Stimulated activated CD4-positive, alpha-beta T cell treated with anti-CD3 and anti-CD28 coated beads, Interleukin-1b, Interleukin-23, amount 100 ng/mL, for 48 hours (primary cell): ENCODE measurements at places on chromosomes 1 and 21.

DNA sequence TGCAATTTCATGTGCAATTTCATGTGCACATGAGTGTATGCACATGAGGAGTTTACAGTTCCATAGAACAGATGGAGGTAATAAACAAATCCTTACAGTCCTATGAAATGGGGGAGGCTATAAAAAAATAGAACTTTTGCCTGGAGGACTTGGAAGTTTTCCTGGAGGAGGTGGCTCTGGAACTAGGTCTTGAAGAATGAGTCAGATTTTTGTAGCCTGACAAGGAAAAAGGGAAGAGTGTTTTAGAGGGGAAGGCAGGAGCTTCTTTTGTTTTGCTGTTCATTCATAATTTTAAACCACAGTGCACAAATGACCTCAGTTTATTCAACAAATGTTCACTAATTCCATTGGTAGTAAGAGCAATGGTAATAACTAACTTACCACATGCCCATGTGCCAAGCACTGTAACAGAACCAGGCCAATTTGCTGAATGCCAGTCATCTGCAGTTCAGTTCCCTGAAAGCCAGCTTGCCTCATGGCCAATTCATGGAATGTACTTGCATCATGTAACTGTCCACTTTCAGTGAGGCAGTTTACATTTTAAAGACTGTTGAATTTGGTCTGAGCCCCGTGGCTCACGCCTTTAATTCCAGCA, 2.7 kb downstream of the DIO1 start:
- DNase-seq = no peak

- DNase-seq = no peak
Measured at GRCh38 chr1:94036730-94037129, 84.2 kb downstream of the ABCA4 start.

DNA sequence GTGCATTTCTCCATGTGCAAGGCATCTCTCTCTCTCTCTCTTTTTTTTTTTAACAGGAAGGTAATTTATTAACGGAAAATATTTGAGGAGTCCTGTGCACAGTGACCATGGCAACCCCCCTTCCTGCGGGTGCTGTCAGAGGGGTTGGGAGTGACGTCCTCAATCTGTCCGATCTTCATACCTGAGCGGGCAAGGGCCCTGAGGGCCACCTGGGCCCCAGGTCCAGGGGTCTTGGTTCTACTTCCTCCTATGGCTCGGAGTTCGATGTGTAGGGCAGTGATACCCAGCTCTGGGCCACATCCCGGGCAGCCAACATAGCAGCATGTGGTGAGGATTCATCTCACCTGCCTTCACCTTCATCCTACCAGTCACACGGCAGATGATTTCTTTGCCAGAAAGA, 11.0 kb downstream of the MAPKAPK2 start:
- no peak for DNase-seq

GRCh38 chr1:5502311-5503194, 489.7 kb downstream of the NPHP4 start:
- no peak for DNase-seq

DNA sequence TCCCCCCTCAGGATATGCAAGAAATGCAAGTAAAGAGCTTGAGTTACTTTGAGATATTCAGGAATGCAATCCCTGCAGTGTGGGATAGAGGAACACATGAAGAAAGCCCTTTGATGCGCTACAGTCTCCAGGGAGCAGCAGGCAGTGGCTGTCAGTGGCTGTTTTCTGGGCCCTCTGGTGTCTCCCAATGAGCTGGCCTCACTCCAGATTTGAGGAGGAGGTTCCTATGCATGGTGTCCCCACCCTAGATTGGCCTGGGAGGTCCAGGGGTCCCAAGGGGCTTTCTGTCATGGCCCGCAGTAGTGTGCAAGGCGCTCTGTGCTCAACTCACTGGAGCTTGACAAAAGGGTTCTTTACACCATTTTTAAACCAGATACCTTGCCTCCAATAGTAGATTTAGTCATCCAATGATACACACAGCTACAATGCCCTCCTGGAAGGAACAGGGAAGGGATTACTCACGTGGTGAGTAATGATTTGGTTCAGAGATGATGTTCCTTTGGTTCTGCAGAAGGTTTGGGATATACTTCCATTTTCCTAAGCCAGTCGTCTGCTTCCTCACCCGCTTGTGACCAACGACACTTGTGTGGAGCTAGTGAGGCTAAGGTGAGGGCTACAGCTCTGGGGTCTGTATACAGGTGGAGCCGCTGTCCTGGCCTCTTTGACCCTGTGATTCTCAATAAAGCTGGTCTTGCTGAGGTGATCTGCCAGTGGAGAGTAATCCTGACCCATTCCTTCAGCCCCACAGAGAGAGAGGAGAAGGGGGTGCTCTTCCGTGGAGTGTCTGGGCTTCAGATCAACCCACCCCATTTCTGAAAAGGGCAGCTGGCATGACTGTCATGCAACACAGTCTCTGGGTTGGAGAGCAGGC, 6.6 kb downstream of the BATF3 start:
- DNase-seq = no peak

GRCh38 chr1:32247452-32247851, 430 bp downstream of the FAM167B start:
- DNase-seq = no peak

- no peak for DNase-seq
Measured at GRCh38 chr1:112693821-112694220, 13.1 kb downstream of the RHOC start.

DNA sequence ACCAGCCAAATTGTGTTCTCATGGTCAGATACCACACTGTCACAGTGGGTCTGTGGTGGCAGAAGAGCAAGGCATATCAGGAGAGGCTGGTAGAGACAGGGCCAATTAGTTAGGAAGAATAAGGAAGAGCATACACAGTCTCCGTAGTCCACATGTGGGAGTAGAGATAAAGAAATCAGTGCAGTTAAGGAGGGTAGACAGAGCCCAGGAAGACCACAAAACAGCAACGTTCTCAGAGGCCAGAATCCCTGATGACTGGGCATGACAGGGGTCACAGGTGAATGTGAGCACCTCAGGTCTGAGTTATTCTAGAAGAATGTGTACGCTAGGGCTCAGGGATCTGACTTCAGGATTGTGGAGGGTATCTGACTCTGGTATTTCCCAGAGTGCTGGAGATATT, 31.7 kb downstream of the CD48 start:
- no peak for DNase-seq

- DNase-seq = no peak
Measured at GRCh38 chr1:246350745-246351144, 156.3 kb downstream of the SMYD3 start.

GRCh38 chr21:46248422-46248782, 19.8 kb upstream of the LSS start:
- no peak for DNase-seq

DNA sequence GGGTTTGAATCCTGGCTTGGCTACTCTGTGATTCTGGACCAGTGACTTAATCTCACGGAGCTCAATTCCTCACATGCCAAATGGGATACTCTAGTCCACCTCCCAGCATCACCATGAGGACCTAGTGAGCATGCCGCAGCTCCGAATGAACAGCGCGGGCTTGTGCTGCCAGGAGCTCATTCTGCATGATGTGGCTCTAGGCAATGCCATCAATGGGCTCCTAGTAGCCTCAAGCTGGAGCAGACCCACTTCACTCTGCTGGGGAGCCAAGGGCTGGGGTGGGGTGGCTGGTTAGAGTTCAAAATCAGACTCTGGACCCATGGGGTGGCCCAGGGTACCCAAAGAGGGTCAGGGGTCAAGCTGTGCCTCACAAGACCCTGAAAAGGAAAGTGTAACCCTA, 41.5 kb downstream of the CDK18 start:
- no peak for DNase-seq
